ENCODE measurements at places on chromosomes 7 and 10.

DNA sequence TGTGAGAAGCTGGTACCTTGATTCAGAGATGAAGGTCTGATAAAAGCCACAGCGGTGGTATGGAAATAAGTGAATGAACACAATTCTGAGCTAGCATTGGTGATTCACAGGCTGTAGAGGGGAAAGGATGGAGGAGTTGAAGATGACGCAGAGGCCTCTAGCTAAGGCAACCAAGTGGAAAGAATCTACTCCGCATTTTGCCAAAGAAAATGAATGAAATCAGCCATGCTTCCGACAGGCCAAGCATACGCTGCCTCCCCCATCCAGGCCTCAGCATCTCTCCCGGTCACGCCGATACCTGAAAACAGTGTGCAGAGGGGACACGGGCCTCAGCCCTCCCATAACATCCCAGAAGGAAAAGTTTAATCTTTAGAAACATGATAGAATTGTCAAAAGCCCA is 124.3 kb upstream of the UNC5B start:
- no peak for DNase-seq

- DNase-seq: no peak
Observed at GRCh38 chr7:24739306-24739705, 18.0 kb downstream of the GSDME start.

DNA sequence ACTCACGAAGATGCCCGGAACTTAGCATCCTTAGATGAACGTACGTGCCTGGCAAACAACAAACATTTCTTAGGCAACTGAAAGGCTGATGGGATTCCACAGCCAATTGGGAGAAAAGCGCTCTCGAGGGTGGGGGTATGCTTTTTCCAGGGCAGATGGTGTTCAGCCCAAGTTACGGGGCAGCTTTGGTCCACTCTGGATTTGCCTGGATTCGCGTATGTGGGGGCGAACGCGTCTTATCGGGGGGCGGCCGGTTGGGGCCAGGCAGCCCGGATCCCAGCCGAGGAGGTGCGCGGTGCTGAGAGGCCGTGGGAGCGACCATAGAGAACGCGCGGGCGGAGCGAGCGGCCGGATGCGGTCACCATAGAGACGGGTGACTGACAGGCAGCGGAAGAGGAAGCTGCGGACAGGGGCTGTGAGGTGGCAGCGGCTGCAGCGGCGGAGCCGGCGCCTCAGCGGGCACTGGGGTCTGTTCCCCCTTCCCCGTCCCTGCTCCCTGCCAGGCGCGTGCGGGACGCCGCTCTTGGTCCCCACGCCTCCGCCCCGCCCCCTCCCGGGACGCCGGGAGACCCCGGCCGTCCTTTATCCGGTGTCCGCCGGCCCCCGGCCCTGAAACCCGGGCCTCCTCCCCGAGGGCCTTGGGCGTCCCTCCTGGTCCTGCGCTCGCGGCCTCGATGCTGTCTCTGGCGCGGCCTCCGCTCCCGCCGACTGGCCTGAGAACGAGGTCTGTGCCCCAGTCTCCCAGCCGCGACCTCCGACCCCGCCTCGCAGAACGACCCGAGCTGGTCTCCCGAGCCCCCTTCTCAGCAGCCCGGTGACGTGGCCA is at the start of gene CHPF2:
Gene CHPF2, plus strand, starts transcription at position 393 of the 826 bp plus-strand sequence. CDS start 1,529 bp downstream, outside the sequence.
- DNase-seq: peak; percentile 93

GRCh38 chr7:156640949-156641485 is 443 bp downstream of the RNF32 start:
- DNase-seq: no peak

DNA sequence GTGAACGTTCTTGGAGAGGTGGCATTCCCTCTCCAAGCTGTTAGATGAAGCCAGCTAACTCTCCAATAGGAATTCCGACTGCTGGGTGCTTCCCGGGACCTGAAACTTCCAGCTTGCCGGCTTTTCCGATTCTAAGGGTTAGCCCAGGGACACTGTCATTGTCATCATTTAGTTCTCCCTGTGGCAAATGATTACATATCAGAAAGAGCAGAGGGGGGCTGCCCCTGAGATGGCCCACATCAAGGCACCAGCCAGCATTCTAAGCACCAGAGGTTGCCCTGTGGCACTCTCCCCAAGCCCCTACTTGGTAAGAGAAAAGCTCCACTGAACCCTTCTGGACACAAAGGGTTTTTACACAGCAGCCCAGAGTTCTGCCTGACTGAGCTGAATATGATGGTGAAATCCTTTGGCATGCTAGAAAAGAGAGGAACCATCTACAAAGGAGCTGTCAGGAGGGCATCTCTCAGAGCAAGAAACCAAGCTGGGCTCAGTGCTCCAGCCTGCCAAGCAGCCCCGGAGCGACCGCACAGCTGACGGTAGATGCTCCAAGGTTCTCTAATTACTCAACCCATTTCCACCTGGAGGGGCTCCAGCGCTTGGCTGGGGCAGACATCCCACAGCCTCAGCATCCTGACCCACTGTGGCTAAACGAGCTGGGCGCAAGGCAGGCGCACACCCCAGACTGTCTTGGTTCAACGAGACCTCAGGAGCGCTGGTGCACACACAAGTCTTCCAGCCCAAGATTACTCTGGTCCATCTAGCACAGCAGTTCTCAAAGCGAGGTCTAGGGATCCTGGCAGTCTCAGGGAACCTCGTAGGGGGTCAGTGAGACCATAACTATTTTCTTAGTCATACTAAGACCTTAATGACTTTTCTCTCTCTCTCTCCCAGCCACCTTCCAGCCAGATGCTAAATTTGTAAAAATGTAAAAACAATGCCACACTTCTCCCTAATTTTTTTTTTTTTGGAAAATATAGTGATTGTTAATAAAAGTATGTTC is 160.5 kb downstream of the GFRA1 start:
- no peak for DNase-seq

DNA sequence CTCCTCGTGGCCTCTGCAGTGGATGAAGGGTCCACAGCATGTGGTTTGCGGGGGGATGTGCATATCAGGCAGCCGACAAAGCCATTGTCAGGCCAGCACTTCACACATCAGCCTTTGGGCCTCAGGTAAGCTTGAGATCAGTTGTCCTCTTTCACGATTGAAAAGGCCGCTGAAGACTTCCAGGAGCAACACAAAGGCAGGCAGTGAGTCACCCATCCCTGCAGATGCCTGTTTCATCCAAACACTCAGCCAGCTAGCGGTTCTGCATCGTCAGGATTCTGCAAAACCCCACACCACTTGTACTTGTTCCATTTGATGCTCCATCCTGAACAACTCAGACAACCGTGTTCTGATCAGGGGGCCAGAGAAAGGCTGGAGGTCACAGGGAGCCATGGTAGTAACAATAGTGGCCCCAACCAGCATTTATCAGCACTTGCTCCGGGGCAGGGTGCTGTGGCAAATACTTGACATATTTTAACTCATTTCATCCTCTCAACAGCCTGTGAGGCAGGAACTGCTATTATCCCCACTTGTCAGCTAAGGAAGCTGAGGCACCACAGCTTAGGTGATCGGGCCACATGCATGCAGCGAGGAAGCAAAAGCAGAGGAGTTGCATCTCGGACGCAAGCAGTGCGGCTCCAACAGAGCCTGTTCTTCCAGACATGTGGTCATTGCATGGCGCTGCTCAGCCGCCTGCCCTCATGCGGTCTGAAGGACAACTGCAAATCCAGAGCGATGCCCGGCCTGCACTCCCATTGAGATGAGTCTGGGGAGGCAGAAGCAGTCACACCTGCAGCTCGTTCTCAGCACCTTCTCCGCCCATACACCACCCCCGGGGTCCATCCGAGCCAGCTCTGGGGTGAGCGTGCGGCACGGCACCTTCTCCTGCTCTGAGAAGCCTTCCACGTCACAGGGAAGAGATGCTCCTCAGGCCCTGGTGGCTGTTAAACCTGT is 144.9 kb downstream of the PAXIP1 start:
- no peak for DNase-seq

DNA sequence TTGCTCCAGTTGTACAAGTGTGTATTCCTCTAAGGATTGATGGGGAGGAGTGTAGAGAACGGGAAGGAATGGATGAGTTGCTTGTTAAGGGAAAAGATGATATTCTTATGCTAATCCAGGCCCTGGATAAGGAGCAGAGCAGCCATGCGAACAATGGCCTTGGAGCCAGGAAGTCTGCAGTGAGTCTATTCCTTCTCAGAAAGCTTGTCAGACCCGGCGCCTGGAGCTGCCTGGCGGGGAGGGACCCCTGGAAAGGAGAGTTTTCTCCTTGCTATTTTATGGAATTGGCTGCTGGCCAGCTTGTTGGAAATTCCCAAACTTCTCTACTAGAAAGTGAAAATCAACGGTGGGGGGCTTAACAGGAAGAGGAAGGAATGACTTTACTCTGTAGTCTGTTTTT is 89.1 kb downstream of the MMRN2 start:
- no peak for DNase-seq

Data from germinal center (tissue), 1 donor.